ENCODE measurements at places on chromosomes 1 and 21. TPM values are rescaled to one million over a fixed set of nuclear protein-coding genes. Genes with fewer than 3 reads are reported as not detected.

The SPATC1L gene
- polyA plus RNA-seq: 11.5 TPM

The WNT2B gene
- polyA plus RNA-seq: 0.92 TPM

The KRTAP12-2 gene
- not detected for polyA plus RNA-seq

The CELSR2 gene
- polyA plus RNA-seq: 0.76 TPM

The RHBDL2 gene
- 0.06 TPM for polyA plus RNA-seq

The OR14I1 gene
- not detected for polyA plus RNA-seq

DNA sequence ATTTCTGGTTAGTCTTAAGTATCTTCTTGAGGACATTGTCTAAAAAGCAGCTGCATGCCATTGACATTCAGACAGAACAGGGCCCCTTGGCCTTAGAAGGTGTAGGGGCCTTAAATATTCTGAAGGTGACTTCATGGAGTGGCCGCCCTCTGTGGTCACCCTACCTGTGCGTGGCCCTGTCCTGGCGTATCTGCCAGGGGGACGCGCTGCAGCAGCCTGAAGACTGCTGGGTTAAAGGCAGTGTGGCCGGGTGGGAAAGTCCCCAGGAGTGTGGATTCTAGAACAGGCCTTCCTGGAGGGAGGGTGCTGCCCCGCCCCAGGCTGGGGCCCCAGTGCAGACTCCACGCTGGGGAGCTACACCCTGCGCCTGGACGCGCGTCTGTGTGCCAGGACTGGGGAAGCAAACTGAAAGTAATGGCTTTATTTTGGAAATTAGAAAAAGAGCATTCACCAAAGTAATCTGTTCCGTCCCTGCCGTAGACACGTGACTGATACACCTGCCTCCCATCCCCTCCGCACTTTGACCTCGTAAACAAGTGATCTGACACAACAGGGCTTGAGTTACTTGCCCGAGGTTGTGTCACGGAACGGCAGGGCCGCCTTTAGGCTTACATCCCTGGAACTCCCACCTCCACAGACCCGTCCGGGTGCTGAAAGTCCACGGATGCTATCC is 1.8 kb downstream of the AGPAT3 start:
- peak; percentile 18 for DNase-seq

GRCh38 chr1:193658081-193658480 is 471.7 kb upstream of the B3GALT2 start:
- no peak for DNase-seq

GRCh38 chr1:186143481-186143880 is 231.6 kb downstream of the TPR start:
- no peak for DNase-seq

GRCh38 chr21:35737449-35737848 is 322.9 kb downstream of the SETD4 start:
- DNase-seq: no peak

DNA sequence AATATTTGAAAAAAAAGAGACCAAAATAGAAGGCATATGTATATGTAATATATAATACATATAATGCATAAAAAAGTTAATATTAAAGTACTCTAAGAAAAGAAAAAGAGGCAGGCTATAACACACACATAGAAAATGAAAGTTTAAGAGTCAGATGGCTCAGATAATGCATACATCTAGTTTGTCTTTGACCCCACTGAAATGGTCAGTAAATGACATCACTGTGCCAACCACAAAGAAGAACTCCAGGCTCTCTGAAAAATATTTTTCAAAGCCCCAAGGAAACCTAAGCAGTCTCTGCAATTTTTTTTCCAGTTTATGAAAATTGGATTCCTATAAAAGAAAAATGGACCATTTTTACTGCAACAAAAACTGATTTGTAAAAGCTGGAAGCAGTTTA is 55.4 kb upstream of the SCYL3 start:
- no peak for DNase-seq

DNA sequence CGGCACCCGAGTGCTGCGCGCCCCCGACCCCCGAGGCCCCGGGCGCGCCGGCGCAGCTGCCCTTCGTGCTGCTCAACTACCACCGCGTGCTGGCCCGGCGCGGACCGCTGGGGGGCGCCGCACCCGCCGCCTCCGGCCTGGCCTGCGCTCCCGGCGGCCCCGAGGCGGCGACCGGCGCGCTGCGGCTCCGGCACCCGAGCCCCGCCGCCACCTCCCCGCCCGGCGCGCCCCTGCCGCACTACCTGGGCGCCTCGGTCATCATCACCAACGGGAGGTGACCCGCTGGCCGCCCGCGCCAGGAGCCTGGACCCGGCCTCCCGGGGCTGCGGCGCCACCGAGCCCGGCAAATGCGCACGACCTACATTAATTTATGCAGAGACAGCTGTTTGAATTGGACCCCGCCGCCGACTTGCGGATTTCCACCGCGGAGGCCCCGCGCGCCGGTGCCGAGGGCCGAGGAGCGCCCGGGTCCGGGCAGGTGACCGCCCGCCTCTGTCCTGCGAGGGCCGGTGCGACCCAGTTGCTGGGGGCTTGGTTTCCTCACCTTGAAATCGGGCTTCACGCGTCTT is 49.0 kb downstream of the SIM2 start:
- DNase-seq: peak; percentile 35

- DNase-seq: no peak
Observed at GRCh38 chr1:63622849-63623566, 29.8 kb downstream of the PGM1 start.

DNA sequence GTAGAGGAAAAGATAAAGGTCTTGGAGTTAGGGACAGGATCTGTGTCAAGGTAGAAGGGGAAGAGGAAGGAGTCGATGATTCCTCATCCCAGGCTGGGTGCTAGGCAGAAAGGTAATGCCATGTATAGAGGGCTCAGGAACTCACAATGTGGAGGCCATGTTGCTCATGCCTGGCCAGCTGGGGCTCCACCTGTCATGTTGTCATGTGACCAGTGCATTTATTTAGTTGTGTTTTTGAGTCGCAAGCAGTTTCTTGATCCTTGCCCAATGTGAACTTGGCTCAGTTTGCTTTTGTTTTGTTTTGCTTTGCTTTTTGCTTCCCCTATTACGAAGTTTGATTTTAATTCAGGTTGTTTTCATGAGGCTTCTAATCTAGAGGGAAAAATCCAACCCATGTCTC is 5.7 kb downstream of the CASQ2 start:
- no peak for DNase-seq

DNA sequence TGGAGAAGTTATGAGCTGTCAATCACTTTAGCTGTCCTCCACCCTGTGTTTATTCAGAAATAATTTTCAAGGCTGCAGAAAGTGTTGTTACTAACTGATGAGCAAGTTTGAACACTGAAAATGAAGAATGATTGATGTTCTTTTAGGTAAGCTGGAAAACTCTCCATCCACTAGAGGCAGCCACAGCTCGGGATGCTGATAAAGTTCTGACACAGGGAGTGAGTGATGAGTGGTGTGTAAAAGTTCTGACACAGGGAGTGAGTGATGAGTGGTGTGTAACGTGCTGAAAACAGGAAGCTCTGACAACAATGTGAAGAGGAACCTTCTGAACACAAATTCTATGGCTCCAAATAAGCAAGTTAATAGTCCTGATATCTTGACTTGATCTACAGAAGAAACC is 197.5 kb upstream of the PTBP2 start:
- DNase-seq: no peak

DNA sequence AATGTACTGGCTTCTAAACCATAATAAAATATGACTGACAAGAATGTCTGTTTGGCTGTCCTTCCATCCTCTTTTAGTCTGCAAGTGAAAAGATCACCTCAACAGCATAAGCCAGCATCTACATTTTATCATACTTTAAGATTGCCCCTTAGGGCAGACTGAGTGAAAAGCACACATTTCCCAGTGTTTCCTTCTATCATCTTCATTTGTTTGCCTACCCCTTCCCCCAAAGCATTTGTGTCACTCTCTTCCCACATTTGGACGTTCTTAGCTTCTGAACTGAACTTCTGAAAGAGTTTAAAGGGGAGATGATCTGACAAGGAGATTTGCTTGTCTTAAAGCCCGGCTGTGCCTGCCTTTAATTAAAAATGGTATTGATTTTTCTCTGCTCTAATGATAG is 322.2 kb downstream of the SPATA17 start:
- DNase-seq: no peak

GRCh38 chr1:232319518-232320210 is 310.3 kb downstream of the SIPA1L2 start:
- no peak for DNase-seq

GRCh38 chr1:154171223-154171583 is 16.3 kb upstream of the NUP210L start:
- DNase-seq: no peak

DNA sequence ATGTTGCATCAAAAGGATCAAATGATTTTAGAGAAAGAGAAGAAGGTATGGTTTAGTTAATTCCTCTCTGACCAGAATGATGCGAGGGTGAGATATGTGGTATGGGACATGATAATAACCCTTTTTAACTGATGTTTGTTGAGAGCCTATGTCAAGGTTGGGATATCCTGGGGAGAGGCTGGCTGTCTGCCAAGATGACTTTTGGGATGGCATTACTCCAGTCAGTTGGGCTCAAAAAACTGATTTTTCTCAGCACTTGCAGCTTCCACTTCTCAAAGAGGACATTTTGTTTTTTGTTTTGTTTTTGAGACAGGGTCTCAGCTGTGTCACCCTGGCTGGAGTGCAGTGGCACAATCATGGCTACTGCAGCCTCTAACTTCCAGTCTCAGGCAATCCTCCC is 17.7 kb upstream of the STX12 start:
- no peak for DNase-seq

- no peak for DNase-seq
Observed at GRCh38 chr21:32534113-32534512, 51.2 kb downstream of the TCP10L start.

DNA sequence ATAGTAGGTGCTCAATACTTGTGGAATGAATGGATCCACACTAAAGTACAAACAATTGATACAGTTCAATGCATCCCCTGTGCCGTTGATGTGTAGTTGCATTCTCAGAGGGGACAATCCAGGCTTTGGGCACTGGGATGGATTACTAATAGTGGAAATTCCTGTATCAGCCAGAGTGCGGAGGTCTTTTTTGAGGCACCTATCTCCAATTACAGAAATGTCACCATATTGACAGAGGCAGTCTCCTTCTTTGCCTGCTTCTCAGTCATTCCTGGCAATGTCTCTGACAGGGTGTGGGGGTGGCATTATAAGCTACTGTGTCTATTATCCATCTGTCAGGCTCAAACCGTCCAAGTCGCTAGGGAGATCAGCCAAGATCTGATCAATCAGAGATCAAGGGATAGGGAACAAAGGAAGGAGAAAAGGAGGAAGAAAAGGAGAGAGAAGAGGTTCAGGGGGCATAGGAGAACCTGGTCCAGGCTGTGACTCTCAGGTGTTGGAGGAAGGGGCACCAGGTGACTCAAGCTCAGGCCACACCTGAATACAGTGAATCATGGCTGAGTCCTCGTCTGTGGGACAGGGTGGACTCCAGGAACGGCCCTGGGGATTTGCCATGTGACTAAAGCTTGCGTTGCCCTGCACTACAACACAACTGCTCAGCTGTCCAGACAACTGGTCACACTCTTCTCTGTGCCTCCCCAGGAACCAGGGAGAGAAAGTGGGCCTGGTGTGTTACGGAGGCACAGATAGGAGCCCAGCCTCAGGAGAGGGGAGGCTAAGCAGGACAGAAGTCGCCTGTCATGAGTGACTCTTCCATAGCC is 3.4 kb upstream of the LAMB3 start:
- no peak for DNase-seq

- no peak for DNase-seq
Observed at GRCh38 chr1:112309499-112309898, 86.5 kb upstream of the CTTNBP2NL start.

DNA sequence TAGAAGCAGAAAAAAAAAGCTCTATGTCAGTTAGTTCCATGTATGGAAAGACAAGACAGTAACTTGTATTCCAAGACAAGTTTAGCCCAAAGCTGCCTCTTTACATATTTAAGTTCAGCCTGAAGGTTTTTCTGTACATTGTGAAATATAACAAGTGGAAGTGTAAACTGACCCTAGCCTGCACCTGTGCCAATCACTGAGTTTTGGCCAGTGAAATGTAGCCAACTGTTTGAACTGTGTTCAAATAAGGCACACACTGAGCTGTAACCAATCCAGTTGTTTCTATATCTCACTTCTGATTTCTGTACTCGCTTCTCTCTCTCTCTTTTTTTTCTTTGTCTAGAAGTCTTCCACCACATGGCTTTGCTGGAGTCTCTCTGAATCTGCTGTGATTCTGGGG is 1227.1 kb downstream of the NCAM2 start:
- no peak for DNase-seq

GRCh38 chr1:10583641-10584040 is 108.9 kb downstream of the PEX14 start:
- DNase-seq: no peak

GRCh38 chr1:153428791-153429190 is 12.5 kb downstream of the S100A7A start:
- no peak for DNase-seq

DNA sequence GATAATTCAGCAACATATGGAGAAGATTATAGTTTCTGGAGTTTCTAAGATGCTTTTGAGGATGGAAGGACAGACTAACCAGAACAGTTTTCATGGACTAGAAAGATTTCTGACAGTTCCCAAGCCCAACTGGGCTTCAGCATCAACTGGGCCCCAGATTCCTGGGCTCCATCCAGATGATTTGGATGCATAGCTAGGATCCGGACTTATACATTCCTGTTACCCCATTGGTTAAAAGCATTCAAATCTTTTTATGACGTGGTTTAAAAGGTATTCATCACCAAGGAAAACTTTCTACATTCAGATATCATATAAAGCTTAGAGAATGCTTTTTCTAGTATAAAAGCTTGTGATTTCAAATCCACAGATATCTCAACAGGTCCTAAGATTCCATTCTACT is 29.7 kb downstream of the TSHB start:
- DNase-seq: no peak

DNA sequence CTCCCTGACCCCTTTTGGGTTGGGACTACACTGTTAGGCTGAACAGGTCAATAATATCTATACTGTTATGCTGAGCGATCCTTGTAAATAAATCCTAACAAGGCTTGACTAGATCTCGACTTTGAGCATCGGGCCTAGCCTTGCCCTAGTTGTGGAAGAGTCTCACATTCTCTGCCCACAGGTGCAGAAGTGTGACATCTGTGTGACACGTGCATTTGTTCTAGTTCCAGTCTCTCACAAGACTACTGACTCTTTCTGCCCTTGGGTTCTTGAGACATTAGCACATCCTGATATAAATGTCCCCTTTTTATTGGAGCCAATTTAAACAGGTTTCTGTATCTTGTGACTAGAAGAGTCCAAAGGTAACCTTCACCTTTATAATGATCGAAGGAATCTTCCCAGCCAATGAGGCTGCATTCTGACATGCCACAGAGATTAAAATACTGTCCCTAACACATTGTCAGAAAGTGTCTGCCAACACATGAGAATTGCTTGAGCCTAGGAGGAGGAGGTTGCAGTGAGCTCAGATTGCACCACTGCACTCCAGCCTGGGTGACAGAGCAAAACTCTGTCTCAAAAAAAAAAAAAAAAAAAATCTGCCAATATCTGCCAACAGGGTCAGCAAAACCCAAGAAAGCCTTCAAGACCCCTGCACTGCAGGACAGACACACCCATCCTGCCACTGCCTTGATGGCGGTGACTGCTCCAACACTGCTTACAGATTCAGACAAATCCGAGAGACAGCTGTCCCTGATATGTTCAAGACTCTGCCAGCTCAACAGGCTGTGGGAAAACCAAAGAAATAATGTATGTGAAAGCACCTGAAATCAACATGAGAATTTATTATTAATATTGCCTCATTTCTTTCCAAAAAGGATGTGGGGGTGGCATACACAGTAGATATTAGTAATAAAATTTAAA is 56.5 kb upstream of the PSEN2 start:
- DNase-seq: peak; percentile 27

- peak; percentile 90 for DNase-seq
Observed at GRCh38 chr1:109790735-109791494, 27.2 kb upstream of the EPS8L3 start.

All from endothelial cell of umbilical vein (primary cell).